NCI-H2029 treated with DMSO at 0.1 percent for 48 hours (cell line): ENCODE measurements at places on chromosomes 4 and X.
A peak's percentile ranks its signal among the peaks of the same experiment; 100 is the strongest.

DNA sequence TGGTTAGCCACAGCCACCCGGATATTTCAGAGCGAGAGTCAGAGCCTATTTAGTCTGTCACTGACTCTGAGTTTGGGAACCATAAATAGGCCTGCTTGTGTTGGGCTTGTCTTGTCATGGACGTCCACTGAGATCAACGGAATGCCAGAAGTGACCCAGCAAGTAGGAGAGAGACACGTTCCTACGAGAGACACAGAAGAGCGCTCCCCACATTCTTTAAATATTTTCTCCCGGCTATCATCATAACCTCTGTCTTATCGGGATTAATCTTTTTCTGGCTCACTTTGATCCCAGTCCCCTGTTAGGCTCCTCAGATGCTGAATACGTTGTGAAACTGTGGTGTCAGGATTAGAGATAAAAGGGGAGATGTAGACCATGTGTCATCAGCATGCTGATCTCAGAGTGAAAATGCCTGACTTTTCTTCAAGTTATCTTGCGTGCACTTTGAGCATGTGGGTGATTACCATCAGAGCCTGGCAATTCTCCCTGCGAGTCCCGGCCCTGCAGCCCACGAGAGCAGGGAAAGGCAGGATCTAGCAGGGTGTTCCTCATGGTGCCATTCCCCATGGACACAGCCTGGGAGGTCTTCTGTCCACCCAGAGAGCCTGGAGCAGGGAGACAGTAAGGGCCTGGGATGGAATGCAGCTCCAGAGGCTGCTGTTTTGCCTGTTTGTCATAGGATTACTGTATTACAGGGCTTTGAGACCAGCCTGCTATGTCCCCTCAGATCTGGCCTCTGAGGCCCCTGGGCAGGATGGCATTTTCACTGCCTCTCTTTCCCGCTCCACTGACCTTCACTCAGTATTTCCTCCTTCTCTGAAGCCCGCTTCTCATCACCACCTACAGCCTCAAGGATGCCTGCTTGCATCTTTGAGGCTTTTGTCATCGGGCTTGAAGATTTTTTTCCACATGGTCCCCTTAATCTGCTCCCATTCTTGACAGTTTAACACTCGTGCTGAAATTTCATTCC lies 2.8 kb upstream of the TENM3 start:
- DNase-seq, result no peak

DNA sequence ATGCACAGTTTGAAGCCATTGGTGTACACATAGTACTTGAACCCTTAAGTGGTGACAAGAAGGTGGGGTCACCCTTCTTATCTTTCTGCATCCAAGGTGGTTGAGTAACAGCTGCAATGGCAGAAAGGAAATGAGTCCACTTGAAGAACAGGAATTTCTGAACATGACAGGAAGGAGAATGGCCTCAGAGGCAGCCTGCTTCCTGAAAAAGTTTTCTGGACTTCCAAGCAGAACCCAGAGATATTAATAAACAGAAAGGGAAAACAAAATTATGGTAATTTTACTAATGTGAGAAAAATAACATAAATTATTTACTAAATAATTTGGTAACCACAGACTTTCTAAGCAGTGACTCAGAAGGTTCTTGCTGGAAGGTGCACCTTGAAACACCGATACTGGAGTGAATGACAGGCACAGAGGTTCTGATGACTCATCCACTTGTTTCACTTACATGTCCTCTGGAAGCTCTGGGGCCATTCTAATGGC lies 119.9 kb upstream of the HS3ST1 start:
- no peak for DNase-seq

DNA sequence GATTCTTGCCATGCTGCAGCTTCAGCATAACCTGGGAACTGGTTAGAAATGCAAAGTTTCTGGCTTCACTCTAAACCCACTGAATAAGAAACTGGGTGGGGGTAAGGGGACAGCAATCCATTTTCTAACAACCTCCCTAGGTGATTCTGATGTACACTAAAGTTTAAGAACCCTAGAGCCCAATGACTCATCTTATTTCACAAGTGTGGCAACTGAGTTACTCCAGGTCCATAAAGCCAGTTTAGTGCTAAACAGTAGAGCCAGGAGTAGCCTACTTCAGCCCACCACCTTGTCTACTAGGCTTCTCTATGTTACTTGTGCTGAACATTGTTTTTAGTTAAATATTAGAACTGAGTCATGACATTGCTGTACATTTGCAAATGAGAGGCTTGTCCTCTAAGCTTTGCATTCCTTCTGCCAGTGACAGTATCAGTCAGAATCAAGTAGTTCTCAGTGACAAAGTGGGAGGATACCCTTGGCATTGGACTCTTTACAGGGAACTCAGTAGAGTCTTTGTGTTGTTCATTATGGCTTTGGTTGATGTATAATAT lies 518.0 kb downstream of the RPA4 start:
- DNase-seq, result no peak

GRCh38 chrX:123771449-123772064 lies 38.7 kb upstream of the THOC2 start:
- no peak for DNase-seq

- no peak for DNase-seq
Measured at GRCh38 chr4:62953752-62954151, 1455.5 kb downstream of the TECRL start.

GRCh38 chr4:186400676-186401075 lies 134.7 kb downstream of the F11 start:
- DNase-seq, result no peak

DNA sequence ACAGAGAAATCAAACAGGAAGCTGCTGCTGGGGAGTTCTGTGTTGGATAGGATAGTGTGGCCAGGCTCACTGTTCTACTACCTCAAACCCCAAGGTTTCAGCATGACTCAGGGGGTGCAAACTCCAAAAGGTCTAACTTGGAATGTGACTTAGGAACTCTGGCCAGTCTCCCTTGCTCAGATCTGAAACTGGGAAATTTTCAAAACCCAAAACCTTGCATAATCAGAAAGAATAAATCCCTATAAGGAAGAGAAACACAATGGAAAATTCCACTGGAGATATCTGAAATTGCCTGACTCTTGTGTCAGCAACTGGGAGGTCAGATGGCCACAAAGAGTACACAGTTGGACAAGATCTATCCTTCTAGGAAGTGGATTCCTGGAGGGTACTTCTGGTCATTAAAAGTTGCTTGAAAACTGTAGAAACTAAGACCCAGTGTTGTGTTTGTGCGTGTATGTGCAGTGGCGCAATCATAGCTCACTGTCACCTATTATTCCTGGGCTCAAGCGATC lies 58.0 kb downstream of the PPEF2 start:
- DNase-seq, result no peak

- DNase-seq, result no peak
Measured at GRCh38 chrX:147803948-147804347, 107.8 kb upstream of the FMR1 start.

DNA sequence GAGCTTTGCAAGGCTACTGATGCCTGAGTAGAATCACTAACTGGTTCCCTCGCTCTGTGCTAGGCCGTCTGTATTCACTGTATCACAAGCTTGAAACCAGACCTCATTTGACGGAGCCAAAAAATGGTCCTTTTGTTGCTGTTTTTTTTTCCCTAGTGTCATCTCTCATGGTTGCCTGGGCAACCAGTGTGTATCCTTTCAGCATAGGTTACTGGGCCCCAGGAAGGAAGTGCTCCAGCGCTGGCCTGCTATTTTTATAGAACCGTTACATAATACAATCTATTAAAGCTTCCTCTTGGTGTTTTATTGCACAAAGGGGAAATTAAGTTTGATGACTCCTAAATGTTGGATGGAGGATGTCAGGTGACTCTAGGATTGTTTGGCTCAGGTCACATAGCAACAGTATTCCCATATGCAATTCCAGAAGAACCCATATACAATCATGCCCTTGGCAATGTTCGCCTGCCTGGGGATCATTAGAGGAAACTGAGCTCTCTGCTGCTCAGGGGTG lies 220.4 kb downstream of the SPRY1 start:
- DNase-seq, result peak; percentile 55

DNA sequence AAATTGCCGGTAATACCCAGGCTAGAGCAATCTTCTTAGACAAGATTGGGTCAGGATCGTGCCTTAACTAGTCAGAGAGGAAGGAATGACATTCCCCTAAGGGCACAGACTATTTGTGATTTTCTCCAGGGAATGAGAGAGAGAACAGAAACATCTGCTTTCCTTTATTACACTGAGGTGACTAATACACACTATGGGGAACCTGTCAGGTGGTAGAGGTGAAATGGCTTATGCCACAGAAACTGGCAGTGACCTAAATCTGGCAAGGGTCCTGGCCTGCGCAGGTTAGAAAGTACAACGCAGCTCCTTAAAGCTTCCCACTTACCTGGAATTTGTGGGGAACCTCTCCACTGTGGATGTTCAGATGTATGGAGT lies 16.6 kb upstream of the HPGD start:
- no peak for DNase-seq

- DNase-seq, result no peak
Measured at GRCh38 chrX:107673933-107674479, 45.7 kb downstream of the PRPS1 start.

DNA sequence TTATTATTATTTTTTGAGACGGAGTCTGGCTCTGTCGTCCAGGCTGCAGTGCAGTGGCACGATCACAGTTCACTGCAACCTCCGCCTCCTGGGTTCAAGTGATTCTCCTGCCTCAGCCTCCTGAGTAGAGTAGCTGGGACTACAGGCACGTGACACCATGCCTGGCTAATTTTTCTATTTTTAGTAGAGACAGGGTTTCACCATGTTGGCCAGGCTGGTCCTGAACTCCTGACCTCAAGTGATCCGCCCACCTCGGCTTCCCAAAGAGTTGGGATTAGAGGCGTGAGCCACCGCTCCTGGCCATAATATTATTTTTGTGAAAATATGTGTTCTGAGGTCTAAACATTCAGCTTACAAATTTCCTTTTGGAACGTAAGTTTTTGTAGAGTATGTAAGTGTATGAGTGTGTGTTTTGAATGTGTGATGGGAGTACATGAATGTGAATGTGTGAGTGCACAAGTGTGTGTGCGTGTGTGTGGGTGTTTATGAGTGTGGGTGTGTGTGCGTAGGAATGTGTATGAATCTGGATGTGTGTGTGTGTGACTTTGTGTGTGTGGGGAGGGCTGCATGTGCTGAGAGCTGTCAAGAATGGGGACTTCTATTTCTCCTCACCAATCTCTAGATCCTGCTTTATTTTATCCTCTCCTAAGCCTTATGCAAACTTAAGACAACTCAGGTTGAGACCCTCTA lies 5.7 kb upstream of the MGST2 start:
- DNase-seq, result no peak

DNA sequence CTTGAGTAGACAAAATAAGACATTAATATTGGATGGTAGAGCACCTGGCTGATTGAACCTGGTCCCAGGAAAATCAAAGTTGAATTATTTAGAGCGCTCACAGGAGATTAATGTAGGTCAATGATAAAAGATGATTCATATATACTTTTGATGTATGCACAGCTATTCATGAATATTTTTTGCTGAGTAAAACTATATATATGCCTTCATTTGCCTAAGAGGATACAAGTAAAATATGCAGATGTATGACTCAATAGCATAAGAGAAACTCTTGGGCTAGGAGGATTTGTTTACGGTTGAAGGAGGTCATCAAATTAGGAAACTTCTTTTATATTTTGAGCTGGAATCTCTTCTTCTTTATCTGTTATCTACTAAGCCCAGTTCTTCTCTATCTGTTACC lies 202.7 kb upstream of the HS3ST1 start:
- no peak for DNase-seq

DNA sequence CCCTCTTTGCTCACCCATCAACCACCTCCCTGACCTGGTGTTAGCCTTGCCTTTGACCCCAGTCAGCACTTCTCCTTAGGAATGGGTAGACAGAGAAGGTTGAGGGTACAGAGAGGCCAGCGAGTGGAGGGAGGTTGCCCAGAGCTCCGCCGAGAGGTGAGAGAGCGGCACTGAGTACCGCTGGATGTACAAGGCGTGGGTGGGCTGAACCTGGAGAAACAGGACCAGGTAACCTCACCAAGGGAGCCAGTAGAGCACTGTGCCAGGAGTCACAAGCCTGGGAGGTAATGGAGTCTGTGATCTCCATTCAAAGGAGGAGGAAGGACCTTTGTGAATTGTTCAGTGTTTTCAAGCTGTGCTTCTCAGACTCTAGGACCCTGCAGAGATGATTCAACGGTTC lies 256.2 kb downstream of the EVC2 start:
- no peak for DNase-seq

GRCh38 chr4:155617296-155617695 lies 49.4 kb upstream of the GUCY1A1 start:
- DNase-seq, result no peak

DNA sequence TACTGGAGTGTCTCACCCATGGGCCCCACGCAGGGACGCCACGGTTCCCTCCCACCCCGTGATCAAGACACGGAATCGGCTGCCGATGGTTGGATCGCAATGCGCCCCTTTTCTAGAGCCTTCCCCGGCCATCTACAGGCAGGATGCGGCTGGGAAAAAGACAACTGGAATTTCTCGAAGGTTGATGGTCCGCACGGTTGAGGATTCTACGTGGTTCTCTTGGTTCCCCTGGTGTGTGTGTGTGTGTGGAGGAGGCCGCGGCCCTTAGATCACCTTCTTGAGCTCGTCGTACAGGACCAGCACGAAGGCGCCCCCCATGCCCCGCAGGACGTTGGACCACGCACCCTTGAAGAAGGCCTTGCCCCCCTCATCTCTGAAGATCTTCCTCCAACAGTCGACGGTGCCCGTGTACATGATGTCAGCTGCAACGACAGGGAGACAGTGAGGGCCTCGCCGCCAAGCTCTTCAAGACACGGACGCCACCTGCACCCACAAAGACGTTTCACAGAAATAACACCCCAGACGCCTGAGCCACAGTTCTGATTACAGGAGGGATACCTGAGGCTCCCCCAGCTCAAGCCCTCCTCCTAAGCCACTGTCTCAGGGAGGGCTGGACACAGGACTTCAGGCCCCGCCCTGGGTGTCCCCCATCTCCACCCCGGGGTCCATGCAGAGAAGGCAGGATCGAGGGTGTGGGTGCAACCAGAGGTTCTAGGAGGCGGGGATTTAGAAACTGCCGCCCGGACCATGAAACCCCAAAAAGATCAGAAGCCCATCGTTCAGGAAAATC lies 5.4 kb downstream of the SLC25A6 start:
- no peak for DNase-seq

DNA sequence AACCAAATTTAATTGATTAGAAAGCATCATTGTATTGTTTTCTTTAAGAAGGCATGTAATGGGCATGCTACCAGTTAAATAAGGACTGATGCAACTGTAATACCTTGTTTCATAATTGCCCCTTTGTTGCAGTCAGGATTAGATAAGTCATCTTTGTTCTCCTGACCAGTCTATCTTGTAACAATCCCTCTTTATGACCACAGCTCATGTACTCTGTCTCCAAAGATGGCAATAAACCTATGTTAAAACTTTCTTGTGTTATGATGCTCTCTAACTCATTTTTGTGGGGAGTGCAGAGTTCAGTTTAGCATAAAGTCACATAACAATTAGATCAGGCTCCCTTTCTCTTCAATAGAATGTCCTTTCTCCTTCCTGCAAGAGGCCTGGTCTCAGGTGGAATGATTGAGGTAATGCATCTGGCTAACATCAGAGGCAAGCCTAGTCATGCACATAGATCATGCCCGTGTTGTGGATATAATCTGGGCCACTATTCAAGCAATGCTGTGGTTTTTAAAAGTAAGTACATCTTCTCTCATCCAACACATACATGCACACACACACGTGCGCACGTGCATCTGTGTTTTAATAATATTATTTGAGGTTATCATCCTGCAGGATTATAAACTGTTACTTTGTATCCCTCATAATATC lies 45.6 kb downstream of the TMEM154 start:
- DNase-seq, result no peak

- no peak for DNase-seq
Measured at GRCh38 chr4:128517739-128518510, 230.3 kb upstream of the PGRMC2 start.

- no peak for DNase-seq
Measured at GRCh38 chr4:38703635-38704034, 39.6 kb downstream of the KLF3 start.

GRCh38 chrX:77668391-77669237 lies 117.4 kb downstream of the ATRX start:
- no peak for DNase-seq
